ENCODE measurements at places on chromosomes 6 and 20.

DNA sequence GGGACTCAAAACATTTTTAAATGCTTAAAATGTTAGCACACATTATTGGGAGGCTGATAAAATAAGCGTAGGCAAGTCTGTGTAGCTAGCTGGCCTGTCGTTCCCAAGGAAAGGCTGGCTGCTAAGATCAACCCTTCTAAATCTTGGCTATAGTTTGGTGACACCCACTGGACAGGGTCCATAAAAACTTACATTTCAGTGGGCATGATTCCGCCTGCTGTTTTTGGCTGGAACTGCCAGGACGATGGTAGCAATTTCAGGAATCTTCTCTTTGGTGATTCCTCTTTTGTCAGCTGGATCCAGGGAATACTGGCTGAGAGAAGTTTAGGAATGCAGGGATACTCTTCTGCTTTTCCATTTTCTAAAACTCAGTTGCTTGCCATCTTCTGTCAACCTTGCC is 162.2 kb downstream of the NKAIN2 start:
- DNase-seq: peak; percentile 71

DNA sequence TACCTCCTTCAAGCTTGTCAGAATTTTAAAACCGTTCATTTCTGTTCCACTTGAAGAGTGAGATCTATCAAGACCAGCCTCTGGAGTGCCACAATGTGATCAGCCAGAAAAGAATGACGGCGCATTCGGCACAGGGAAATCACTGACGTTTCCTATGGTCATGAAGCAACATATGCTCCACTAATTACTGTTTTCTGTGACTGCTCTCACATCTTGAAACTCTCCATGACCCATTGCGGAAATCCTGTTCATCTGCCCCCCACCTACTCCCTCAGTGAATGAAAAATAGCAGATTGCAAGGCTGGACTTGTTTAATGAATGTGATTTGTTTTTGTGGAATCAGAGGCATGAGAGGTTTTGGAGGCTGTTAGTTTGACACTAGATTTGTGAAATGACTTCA is 53.2 kb downstream of the SAMD5 start:
- DNase-seq: peak; percentile 3

- no peak for DNase-seq
These were observed 953.7 kb downstream of the TFAP2A start for GRCh38 chr6:9461188-9461587.

DNA sequence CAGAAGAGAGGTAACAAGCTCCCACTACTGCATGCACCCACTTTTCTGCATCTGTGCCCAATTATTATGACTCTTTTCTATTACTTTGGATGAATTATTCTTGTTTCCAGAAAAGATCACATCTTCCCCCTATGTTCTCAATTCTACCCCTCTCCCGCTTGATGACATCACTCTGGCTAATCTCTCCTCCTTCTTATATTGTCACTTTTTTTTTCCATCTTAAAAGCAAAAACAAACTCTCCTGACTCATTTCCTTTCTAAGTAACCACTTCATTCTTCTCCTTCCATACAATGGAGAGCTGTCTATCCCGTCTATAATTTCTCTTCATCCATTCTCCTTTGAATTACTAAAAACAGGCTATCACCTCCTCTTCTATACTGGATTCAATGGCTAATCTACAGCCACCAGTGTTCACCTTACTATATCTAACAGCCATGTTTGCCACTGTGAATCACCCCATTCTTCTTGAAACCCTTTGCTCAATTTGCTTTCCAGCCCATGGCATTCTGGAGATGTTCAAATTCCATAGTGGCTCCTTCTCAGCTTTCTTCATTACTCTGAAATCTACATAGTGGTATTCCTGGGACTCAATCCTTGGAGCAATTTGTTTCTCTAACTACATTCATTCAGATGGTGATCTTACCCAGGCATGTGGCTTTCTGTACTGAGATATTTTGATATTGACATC is 378.4 kb downstream of the ARHGAP18 start:
- DNase-seq: no peak

GRCh38 chr20:54502179-54502578 is 26.8 kb downstream of the DOK5 start:
- DNase-seq: no peak

GRCh38 chr6:167119670-167120582 is 3.0 kb upstream of the CCR6 start:
- DNase-seq: no peak

DNA sequence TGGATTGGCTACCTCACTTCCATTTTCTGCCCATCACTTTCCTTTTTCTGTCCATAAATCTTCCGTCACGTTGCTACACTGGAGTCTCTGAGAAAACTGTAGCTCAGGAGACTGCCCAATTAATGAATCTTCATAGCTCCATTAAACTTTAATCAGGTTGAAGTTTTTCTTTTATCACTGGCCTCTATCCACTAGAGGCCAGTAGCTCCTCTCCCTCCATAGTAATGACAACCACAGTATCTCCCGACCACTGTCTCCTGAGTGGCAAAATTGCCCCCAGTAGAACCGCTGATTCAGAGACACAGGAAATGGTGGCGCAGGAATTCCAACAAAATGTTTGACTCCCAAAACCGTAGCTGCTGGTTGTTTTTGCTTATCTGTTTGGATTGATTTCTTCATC is 18.4 kb upstream of the DOK5 start:
- no peak for DNase-seq

GRCh38 chr6:28354688-28355554 is 5.2 kb downstream of the ZKSCAN3 start:
- DNase-seq: no peak

DNA sequence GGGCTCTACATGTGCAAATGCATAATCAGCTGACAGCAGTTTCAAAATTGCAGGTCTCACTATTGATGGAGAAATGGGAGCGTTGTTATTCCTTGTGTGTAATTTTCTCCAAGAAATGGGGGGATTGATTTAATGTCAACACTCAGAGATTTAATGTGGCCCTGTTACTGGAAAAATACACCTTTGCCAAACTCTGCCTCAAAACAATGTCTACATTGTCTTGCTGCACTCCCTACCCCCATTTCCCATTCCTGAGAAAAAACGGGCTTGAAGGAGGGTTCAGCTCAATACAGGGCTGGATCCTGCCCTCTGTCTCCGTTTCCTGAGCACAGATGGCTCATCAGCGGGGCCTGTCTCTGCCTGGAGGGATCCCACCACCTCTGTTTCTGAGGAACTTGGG is 18.4 kb downstream of the EDN3 start:
- DNase-seq: no peak

DNA sequence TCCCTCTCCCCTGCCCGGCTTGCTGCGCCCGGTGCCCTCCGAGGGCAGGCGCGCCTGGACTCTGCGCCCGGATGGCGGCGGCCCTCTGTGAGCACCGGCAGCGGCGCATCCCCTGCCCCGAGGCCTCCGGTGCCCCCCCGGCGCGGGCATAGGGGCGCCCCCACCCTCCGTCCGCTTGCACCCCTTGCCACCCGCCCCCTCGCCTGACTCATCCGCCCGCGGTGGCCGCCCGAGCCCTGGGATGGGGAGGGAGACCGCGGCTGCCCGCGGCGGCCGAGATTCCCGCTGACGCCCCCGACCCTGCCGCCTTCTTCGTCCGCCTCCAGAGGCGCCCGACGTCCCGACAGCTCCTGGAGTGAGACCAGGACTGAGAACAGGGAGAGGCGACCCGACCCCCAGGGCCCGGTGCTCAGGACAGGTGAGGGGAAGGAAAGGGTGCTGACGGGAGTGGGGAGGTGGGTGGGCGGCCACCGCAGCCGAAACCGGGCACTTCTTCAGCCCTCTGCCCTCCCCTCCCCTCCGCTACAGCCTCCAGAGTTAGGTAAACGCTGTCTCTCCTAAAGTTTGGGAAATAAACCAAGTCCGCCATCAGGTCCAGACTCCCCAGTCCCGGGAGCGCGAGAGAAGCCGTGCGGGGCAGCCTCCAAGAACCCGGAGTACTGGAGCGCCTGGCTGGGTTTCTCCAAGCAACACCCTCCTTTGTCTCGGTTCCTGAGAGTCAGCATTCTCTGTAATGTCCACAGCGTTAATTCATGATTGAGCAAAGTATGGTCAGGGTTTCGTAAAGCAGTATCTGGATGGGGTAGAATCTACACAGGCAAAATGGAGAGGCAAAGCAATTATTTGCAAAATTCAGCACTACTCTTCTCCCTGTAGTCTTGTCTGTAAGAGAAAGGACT is 539 bp downstream of the TMEM200A start:
- no peak for DNase-seq

DNA sequence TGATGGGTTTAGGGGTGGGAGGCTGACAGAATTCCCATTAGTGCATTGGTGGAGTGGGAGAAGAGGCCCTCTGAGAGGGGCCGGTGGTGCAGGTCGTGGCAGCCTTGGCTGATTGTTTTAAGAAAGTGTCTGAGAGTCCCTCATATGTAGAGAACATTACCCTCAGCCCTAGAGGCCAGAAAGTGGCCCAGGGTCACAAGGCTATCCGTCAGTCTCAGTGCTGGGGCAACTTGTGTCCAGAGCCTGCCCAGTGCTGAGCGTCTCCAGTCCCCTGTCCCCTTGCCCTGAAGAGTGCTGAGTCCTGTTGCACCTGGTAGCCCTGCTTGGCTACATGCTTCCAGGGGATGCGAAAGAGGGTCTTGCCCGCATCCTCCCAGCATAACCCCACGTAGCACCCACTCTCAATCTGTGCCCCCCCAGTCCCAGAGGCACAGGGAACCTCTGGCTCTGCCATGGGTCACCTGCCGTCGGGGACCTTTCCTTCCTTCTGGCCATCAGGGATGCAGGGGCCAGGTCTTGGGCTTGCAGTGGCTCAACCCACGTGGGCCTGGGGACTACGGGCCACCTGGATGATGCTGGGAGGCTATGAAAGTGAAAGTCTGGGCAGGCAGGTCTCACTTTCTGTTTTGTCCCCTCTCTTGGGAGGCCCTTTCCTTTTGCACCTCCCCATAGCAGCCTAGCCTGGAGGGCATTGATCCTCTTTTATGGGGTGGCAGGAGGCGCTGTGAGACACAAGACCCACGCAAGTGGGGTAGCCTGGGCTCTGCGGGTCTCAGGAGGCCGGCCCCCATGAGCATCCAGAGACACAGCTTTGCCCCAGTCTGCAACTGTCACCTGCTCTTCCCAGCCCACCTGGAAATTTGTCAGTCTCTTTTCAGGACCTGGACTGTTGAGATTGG is 12.2 kb downstream of the DUSP15 start:
- DNase-seq: no peak

GRCh38 chr20:25249198-25249931 is 1.5 kb downstream of the PYGB start:
- no peak for DNase-seq

- DNase-seq: no peak
These were observed 352.0 kb upstream of the MARCKS start for GRCh38 chr6:113505084-113505699.

- no peak for DNase-seq
These were observed 37.4 kb upstream of the TBXT start for GRCh38 chr6:166204852-166205650.

DNA sequence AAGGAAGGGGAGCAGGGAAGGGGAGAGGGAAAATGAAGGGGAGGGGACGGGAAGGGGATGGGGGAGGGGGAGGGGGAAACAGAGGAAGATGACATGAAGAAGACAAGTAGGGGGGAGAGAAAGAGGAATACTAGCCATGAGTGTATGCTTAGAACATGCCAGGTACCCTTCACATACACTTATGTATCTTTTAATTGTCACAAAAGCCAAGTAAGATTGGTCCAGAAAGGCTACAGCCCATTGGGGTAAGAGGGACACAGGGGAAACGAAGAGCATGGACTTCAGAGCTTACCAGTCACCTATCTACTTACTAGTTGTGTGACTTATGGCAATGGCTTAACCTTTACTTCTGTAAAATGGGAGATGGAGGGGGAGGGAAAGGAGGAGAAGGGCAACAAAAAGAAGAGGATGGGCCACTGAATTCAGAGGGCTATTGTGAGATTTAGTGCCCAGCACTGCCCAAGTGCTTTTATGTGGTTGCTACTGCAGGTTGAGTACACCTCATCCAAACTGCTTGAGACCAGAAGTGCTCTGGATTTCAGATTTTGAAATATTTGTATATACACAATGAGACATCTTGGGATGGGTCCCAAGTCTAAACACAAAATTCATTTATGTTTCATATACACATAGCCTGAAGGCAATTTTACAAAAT is 90.3 kb downstream of the ARHGAP18 start:
- DNase-seq: no peak

DNA sequence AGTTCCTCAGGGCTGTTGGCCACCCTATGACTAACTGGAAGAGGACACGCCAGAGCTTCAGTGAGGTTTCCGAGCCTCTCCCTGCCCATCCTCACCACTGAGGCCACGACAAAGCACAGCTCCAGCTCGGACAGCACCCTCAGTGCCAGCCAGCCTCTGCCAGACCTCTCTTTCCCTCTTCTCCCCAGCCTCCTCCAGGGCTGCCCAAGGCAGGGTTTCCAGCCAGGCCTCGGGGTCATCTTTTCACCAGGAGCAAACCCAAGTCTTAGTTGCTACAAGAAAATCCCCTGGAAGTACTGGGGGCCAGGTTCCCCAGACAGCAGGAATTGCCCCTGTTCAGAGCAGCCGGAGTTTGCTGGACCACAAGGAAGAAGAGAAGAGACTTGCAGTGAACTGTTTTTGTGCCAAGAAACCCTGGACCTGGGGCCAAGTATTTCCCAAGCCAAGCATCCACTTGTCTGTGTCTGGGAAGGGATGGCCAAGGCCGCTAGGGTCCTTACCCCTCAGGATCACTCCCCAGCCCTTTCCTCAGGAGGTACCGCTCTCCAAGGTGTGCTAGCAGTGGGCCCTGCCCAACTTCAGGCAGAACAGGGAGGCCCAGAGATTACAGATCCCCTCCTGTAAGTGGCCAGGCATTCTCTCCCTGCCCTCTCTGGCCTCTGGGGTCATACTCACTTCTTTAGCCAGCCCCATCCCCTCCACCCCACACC is 41.6 kb downstream of the PLAGL2 start:
- no peak for DNase-seq

DNA sequence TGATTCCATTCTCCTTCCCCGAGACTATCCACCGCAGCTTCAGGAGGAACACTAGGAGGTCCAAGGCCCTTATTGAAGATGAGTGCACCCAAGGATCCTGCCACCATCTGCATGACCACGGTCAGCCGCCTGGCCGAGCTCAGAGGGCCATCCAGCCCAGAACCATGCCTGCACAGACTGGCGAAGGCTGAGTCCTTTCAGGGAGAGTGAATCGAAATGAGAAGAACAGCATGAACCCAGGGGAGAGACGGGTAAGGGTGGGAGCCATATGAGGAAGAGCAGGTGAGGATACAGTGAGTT is 26.3 kb downstream of the SERPINB6 start:
- no peak for DNase-seq
